ENCODE measurements at places on chromosomes 5 and 9.
A peak's percentile ranks its signal among the peaks of the same experiment; 100 is the strongest.

DNA sequence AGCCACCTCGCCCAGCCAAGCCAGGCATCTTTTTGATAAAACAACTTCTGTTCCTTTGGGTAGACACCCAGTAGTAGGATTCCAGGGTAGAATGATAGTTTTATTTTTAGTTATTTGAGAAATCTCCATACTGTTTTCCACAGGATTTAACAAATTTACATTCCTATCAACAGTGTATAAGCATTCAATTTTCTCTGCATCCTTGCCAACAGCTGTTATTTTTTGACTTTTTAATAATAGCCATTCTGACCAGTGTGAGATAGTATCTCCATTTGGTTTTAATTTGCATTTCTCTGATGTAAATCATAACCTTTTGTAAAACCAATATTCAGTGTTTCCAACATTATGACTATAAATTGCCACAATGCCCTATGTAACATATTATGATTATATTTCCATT lies 28.2 kb upstream of the CCNB1 start:
- DNase-seq, result no peak

DNA sequence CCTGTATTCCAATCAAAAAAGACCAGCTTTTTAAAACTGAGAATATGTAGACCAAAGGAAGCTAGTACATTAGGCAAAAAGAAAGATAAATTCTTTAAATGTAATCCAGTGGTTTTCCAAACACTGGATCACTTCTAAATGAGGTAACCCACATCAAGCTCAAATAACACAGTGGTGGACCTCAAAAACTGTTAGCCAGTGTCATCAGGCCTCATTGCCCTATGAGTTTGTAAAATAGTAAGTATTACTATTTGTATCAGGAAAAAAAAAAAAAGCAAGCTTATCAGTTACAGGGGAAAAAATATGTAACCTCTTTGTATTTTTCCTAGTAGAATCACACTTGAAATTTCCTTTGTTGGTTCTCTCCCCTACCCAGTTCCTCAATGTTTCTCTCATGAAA lies 6.7 kb downstream of the MTX3 start:
- no peak for DNase-seq

- no peak for DNase-seq
Measured at GRCh38 chr5:115381911-115382662, 85.6 kb upstream of the CCDC112 start.

DNA sequence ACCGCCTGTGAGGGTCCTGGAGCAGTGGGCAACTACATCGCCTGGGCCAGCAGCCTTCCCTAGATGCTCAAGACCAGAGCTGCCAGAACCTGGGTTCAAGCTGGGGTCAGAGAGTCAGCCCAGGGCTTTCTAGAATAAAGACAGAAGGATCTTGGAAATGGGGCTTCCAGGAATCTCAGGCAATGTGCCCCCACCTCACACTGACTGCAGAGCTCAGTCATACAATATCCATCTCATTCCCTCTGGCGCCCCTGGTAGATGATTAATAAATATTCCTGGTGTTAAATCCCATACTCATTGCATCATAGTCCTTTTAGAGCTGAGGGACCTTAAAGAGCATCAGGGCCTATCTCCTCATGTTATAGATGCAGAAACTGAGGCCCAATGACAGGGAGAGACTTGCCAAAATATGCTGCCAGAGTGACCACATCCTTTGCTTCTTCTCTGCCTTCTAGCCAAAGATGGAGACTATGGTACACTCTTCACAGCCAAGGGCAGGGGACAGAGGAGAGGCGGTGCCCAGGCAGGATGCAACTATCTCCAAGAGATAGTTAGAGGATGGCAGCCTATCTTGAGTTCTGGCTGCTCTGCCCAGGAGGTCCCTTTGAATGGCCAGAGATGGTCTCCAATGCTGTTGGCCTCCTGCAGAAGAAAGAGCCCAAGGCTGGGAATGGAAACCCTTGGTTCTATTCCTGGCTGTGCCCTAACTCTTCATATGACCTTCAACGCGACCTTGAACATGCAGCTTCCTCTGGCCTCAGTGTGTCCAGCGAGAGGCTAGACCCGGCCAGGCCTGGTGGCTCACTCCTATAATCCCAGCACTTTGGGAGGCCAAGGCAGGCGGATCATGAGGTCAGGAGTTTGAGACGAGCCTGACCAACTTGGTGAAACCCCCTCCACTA lies 36.2 kb upstream of the IL17B start:
- no peak for DNase-seq

GRCh38 chr9:69149321-69149807 lies 24.7 kb upstream of the TJP2 start:
- DNase-seq, result no peak

DNA sequence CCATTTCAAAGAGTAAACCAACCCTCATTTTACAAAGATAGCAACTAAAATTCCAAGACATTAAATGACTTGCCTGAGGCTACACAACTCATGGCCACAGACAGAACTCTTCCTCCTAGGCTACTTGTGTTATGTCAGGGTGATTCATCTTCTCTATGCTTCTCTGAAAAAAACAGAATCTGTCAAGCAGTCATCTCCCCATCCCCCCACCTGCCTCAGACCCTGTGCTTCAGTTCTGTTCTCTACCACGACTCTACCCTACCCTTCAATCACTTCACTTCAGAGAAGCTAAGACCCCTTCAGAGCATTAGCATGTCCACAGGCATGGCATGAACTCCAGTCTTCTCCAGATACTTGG lies 277.7 kb upstream of the PTGER4 start:
- DNase-seq, result no peak

- no peak for DNase-seq
Measured at GRCh38 chr9:111907147-111907546, 10.5 kb downstream of the UGCG start.

DNA sequence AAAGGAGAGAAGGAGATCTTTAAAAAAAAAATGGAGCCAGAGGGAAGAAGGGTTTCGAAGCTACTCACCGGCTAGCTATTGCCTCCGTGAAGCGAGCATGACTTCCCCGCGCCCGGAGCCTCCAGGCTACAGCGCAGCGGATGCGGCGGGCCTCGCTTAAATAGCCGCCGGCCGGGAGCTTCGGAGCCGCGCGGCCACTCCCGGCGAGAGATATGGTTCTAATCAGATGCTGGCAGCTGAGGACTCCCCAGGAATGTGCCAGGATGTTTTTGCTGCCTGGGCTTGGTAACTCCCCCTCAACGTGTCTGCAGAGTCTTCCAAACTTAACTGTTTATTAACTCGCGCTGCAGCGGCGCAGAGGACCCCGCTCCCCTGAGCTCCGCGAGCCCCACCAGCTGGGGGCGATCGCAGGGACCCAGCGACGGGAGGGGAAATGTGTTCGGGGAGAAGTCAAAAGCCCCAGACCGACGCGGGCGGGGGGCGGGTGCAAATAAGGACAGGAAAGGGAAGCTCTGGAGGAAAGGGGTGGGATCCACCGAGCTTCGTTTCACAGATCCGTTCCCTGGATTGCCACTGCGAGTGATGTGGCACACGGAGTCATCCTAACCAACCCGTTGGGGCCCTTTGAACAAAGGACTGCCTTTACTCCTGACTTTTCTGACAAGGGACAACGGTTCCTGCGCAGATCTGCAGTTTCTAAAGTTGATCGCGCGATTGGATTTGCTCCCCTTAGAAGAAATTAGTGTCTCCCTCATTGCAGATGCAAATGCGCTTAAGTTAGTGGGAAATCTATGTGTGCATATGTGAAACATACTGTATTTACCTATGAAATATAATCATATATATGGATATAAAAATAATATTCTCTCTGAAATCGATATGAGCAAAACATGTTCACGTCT lies at the start of gene DAB2:
Gene DAB2, minus strand, starts transcription at position 245 of the 902 bp plus-strand sequence. CDS start 30,660 bp downstream, outside the sequence.
- peak; percentile 88 for DNase-seq

DNA sequence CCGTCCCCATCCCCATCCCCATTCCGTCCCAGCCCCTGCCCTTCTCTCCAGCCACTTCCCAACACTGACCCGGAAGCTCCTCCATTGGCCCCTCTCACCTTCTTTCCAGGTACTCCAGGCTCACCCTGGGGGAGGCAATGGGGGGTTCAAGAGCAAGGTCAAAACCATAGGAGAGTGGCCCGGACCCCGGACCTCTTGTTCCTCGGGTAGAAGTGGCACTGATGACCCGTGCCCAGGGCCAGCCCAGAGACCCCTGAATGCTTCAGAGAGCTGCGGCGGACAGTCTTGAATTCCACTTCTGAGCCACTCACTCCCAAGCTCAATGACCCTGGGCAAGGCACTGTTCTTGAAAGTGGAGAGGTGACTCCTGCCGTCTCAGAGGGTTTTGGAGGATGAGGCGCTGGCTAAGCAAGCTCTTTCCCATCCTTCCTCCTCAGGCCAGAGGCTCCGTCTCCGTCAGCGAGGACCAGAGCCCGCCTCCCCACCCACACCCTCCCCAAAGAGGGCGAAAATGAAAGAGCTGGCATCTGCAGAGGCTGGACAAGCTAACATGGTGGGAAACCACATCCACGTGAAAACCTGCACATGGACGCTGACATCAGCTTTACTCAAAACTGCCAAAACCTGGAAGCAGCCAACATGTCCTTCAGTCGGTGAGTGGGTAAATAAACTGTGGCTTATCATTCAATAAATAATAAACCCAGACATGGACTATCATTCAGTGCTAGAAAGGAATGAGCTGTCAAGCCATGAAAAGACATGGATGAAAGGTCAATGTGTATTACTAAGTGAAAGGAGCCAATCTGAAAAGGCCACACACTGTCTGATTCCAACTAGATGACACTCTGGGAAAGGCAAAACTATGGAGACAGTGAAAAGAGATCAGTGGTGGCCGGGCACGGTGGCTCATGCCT lies 27.3 kb upstream of the PHYKPL start:
- DNase-seq, result no peak

- DNase-seq, result no peak
Measured at GRCh38 chr5:92513067-92513466, 1068.0 kb downstream of the NR2F1-AS1 start.

GRCh38 chr5:152293189-152293588 lies 111.9 kb downstream of the NMUR2 start:
- DNase-seq, result no peak

GRCh38 chr5:51148437-51148836 lies 234.8 kb upstream of the ISL1 start:
- DNase-seq, result no peak

DNA sequence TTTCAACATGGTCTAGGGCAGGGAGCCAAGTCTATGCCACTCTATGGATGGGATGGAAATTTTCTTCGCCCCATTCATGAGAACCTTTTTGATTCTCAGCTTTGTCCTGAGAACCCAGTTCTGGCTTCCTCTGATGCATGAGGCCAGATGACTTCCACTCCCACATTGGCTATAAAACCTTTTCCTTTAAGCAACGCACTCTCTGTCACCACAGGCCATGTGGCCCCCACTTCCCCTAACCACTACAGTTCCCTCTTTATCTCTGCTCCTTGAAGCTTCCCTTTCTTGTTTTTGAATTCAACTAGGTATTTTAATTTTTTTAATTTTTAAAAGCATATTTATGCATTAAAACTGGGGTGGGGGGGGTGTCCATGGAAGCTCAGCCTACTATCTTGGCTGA lies 401.3 kb downstream of the ENC1 start:
- peak; percentile 66 for DNase-seq

DNA sequence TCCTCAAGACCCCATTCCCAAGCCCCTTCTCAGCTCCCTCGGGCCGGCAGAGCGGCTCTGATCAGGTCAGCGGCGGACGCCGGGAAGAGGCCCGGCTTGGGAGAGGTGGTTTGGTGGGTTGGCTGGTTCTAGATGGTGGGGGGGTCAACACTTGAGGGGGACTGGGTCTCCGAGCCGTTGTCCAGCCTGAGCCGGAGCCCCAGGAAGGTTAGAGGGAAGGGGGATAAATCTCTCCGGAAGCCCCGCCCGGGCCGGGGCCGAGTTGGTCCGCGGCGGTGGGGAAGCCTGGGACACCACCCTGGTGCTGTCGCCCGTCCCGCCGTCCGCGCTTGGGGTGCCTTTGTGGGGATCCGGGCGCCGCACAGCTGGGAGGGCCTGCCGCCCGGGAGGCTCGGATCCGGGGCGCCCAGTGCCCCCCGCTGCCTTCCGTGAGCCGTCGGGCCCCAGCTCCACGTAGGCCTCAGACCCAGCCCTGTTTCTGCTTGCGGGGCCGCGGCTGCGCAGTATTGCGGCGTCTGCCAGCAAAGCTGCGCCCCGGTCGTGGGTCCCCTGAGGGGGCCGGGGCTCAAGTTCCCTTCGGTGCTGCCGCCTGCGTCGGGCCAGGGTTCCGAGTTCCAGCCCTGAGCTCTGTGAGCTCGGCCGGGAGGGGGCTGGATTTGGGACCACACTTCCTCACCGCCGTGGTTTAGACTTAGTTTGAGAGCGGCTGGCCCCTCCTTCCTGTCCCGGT lies 542 bp upstream of the TRIM52 start:
- no peak for DNase-seq

DNA sequence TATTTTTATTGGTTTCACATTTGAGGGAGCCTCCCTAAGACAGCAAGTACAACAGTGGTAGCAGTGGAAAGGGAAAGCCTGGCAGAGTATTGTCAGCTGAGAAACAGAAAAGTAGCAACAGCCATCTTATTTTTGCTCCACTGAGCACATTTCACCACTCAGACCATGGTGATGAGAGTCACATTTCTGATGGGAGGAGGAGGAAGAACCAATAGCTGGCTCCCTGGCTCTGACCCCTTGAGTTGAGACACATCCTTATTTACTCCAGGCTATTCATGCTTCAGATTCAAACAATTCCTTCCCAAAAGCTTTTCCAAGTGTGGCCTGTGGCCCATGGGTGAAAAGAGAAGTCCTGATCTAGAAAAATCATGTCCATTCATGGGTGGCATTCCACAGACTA lies 236.3 kb downstream of the ARHGAP26 start:
- DNase-seq, result no peak

GRCh38 chr9:69273161-69273560 lies 51.9 kb upstream of the ENTREP1 start:
- DNase-seq, result no peak

DNA sequence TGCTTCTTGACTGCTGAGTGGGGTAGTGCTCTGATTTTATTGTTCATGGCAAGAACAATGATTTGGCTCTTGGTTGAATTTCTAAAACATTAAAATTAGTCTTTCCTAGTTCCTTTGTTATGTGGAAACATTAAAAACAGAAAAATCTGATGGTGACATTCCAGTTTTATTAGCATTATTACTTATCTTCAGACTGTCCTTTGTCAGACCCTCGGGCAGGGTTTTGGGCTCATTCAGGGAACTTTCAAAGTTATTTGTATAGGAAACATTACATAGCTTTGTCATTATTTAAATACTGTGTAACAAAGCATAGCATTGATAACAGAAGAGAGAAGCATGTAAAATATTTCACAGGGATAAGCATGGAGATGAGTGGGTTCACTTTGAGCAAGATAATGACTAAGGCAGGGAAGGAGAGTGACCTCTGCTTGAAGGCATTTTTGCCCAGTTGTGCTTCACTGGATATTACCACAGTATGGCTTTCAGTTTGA lies 119.9 kb downstream of the KDM4C start:
- DNase-seq, result no peak
